SHP77 treated with DMSO at 0.1 percent for 48 hours (cell line): ENCODE measurements at places on chromosomes 1 and 21.

DNA sequence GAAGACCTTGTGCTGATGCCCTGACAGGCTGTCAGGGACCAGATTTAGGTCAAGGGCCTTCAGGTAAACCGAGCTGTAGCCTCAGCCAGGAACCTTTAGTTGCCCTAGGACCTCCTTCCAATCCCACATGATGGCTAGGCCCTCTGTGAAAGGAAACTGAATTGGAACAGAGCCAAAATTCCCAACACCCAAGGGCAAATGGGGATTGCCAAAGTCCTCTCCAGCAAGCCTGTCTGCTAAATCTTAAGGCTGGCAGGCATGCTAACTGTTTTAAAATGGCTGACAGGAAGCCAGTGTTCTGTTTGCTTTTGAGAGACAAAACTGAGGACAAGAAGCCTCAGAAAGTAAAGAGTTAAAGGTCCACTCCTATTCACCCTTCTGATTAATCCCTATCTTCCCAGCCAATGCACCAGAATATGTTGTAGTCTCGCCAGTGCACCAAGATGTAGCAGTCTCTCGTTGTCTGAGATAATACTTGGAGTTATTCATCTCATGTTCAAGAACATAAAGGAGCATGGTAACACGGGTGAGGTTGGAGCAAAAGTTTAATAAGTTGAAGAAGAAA, 35.1 kb downstream of the MSTO1 start:
- DNase-seq, result no peak

DNA sequence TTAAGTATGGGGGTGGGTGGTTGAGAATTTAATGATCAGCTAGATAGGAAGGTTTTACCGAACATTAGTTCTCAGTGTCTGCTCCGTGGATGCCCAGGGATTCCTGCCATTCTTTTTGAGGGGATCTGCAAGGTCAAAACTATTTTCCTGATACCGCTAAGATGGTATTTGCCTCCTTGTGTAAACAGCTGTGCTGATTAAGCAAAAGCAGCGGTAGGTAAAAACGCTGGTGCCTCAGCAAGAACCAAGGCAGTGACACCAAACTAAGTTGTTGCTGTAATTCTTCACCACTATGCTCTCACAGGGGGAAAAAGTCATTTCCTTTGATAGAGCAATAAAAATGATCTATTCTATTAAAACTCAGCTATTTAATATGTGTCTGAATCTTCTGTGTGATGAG, 229.0 kb downstream of the FMN2 start:
- no peak for DNase-seq

DNA sequence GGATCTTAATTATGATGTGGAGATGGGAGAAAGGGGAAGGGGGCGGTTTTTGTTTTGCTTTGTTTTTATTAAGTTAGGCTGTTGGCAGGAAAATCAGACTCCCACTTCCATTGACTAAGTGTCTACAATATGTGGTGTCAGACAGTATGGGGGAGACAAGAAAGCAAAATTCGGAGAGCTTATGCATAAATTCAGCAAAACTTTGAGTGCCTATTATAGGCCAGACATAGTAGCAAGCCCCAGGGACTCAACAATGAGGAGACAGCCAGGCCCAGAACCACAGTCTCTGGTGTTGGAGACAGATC, 835 bp upstream of the TSPAN2 start:
- DNase-seq, result no peak

DNA sequence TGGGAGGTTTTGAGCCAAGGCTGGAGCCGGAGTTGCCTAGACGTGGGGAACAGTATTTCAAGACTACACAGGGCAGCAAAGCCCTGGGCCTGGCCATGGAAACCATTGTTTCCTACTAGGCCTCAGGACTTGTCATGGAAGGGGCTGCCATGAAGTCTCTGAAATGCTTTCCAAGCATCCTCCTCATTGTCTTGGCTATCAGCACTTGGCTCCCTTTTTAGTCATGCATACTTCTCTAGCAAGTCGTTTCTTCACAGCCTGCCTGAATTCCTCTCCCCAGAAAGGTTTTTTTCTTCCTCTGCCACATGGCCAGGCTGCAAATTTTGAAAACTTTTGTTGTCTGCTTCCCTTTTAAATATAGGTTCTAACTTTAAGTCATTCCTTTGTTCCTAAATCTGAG, 406.6 kb upstream of the TMPRSS15 start:
- DNase-seq, result no peak

DNA sequence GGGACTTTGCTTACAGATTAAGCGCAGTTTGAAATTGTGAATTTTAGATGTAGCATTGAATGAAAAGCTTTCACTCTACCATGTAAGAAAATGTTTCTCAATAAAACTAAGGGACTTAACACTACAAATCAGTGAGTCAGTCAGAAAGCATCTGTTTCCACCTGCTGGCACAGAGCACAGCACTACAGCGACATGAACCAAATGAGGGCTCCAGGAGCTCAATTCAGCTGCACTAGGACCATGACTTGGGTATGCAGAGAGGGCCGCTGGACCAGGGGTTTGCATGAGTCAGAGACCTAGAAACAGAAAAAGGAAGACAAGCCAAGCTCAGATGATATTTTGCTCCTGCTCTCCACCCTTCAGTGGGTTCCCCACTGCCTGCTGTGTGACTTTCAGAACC, 5.2 kb downstream of the SUSD4 start:
- no peak for DNase-seq

DNA sequence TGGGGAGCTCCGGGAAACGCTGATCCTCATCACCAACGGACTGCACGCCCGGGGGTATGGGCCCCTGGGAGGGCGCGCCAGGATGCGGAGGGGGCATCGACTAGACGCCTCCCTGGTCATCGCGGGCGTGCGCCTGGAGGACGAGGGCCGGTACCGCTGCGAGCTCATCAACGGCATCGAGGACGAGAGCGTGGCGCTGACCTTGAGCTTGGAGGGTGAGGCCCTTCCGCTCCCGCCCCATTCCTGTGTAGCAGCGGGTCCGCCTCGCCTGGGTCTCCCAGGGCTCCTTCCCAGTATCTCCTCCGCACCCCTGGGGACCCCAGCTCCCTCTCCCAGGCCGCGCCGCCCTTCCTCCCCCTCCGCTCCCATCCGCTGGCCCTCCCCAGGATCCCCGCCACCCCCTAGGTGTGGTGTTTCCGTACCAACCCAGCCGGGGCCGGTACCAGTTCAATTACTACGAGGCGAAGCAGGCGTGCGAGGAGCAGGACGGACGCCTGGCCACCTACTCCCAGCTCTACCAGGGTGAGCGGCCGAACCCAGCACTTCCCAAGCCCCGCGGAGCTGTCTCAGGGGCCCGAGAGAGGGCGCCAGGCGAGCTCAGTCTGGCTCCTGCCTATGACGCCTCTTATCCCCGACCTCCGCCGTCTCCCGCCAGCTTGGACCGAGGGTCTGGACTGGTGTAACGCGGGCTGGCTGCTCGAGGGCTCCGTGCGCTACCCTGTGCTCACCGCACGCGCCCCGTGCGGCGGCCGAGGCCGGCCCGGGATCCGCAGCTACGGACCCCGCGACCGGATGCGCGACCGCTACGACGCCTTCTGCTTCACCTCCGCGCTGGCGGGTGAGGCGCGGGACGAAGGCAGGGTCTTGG, 5.0 kb downstream of the HAPLN2 start:
- peak; percentile 74 for DNase-seq

GRCh38 chr21:37367703-37368540, 1.3 kb downstream of the DYRK1A start:
- no peak for DNase-seq

GRCh38 chr1:87673309-87673708, 344.6 kb downstream of the LMO4 start:
- DNase-seq, result no peak

DNA sequence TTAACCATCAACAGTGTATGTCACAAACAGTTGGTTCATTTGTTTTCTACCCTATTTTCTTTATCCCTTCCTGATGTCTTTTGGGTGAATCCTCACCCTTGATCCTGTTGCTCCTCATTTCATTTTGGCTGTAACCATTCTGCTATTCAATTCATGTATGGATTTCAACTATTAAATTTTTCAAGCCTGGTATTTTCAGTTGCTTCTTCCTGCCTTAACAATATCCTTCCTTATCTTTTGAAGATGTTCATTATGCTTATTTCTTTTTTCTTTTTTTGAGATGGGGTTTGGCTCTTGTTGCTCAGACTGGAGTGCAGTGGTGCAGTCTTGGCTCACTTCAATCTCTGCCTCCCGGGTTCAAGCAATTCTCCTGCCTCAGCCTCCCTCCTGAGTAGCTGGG, 2.8 kb upstream of the RNU5D-1 start:
- no peak for DNase-seq

- DNase-seq, result no peak
These were observed 161.0 kb downstream of the DHRS3 start for GRCh38 chr1:12456979-12457378.

GRCh38 chr1:101288491-101288944, 51.7 kb downstream of the S1PR1 start:
- peak; percentile 25 for DNase-seq

DNA sequence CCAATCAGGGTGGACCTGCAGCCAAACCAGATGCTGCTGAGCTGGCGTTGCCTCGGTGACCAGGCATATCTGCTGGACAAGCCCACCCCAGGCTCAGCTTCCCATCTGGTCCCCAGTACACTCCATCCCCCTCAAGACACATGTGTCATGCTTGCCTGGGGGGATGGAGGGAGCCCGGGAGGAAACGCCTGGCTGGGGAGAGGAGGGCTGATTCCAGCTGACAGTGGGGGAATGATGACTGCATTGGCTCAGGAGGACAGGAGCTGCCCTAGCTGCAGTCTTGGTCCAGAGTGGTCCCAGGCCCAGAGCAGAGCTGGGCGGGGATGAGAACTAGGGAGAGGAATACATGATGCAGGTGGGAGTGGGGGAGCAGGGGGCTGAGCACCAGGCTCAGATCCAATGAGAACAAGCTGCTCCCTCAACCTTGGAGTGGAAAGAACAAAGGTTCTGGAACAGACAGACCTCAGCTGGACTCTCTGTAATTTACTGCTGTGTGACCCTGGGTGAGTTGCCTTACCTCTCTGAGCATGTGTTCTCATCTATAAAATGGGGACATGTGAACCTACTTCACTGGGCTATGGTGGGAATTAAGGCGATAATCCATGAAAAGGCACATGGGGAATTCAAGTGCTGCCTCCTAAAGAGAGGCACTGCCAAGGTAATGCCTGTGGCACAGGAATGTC, 23.1 kb upstream of the ECE1 start:
- DNase-seq, result no peak

DNA sequence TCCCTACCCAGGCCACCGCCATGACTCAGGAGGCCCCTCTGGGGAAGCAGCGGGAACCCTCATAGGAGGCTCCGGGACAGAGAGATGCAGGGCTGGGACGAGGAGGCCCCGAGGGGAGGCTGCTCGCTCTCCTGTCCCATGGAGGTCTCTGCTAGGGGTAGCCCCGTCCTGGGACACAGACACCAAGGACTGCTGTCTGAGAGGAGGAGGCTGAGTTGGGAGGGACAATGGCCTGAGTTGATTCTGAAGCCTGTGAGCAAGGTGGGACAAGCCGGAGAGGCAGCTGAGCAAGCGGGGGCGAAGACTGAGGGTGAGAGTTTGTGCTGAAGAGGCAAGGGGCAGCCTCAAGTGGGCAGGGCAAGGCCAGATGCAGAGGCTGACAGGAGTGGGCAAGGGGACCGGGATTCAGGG, 17.4 kb downstream of the SLC27A3 start:
- no peak for DNase-seq

DNA sequence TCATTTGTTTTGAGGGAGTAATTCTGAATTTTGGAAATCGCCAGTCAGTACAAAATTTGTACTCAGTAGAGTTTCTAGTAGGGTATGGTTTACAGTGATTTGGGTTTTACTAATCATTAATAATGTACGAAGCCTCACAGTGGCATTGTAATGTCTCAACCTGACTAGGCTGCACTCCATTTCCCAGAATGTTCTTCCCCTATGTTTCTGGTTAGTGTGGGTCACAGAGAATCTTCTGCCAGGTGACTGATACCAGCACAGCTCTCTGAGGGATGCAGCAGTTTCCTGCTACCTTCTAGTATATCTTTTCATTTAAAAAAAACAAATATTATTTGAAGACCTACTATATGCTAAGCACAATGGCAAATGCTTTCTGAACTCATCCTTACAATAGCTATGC, 112.9 kb downstream of the PTPN14 start:
- peak; percentile 45 for DNase-seq

GRCh38 chr1:29805896-29806160, 569.5 kb downstream of the PTPRU start:
- DNase-seq, result no peak

DNA sequence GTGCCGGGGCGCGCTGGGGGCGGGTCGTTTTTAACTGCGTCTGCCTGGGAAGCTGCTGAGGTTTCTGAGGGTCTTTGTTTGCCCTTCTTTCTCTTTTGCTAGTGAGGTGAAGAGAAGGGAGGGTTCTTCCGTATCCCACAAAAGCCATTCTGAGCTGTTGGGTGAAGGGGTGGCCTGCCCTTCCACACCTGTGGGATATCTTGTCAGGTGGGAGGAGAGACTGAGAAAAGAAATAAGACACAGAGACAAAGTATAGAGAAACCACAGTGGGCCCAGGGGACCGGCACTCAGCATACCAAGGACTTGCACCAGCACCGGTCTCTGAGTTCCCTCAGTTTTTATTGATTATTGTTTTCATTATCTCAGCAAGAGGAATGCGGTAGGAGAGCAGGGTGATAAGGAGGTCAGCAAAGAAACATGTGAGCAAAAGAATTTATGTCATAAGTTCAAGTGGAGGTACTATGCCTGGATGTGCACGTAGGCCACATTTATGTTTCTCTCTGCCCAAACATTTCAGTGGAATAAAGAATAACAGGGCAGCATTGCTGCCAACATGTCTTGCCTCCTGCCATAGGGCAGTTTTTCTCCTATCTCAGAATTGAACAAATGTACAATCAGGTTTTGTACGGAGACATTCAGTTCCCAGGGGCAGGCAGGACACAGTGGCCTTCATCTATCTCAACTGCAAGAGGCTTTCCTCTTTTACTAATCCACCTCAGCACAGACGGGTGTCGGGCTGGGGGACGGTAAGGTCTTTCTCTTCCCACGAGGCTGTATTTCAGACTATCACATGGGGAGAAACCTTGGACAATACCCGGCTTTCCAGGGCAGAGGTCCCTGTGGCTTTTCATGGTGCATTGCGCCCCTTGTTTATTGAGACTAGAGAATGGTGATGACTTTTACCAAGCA, 972 bp downstream of the PGBD2 start:
- DNase-seq, result no peak

- no peak for DNase-seq
These were observed 322.8 kb downstream of the TGFB2 start for GRCh38 chr1:218667781-218668516.

DNA sequence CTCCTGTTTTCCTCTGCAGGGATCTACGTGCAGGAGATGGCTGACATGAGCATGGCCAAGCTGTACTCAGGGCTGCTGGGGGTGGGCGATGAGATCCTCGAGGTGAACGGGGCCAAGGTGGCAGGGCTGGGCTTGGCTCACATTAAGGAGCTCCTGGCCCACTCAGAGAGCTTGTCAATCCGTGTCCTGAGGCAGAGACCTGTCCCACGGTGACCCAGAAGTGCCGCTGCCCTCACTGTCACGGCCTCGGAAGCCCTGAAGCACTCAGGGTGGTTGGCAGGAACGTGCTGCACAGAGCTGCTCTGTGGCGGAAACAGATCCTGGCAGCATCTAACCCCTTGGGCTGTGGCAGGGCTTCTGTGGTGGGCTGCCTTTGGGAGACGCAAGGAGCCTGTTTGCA, 37.6 kb downstream of the KIAA1614 start:
- no peak for DNase-seq

GRCh38 chr1:93416183-93416582, 31.7 kb upstream of the FNBP1L start:
- DNase-seq, result no peak

GRCh38 chr1:212698467-212699103, 1.1 kb downstream of the BATF3 start:
- no peak for DNase-seq

GRCh38 chr1:22711071-22711470, 432 bp downstream of the EPHB2 start:
- no peak for DNase-seq
